ENCODE measurements at places on chromosomes 2 and 18.

GRCh38 chr2:84077496-84077895, 381.6 kb downstream of the SUCLG1 start:
- DNase-seq = no peak

- no peak for DNase-seq
These were observed 88.9 kb downstream of the MCFD2 start for GRCh38 chr2:46826569-46827245.

DNA sequence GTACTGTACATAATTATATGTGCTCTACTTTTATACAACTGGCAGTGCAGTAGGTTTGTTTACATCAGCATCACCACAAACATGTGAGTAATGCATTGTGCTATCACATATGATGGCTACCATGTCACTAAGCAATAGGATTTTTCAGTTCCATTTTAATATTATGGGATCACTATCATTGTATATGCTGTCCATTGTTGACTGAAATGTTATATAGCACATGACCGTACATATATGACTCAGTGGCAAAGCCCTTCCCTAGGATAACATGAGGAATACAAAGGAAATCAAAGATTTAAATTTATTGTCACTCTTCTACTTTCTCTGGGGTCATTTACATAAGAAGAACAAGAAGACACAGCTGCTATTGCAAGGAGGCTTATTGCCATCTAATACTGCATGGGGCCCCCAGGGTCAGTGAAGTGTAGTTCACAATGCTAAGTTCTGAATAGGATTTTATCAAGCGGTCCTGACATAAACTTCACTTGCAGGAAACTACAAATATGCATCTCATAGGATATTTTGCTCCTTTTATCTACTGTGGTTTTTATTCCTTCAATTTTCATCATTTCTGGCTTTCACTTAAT, 21.8 kb downstream of the PDE1A start:
- no peak for DNase-seq

GRCh38 chr2:227163998-227164762, at the start of the genes COL4A3 and COL4A4:
Gene COL4A3 (plus strand): TSS chr2:227164624. CDS start chr2:227164727, 103 bp downstream.
Gene COL4A4 (minus strand): TSS chr2:227164205. CDS start chr2:227147483, 16,722 bp downstream.
- peak; percentile 53 for DNase-seq

DNA sequence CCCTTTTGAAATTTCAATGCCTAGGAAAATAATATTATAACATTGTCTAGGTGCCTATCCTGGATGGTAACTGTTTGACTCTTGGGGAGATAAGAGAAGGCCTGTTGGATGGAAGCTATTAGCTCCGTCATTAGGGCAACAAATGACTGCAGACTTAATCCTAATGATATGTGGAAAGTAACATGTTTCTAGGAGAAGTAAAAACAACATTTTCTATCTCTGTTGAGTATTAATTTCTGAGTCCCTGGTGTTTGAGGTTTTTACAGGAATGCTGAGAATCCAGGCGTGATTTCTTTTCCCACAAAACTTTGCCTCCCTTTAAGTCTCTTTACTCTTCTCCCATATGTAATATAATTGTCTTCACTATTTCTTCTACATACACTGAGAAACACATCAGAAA, 159.1 kb downstream of the GALNT1 start:
- no peak for DNase-seq

GRCh38 chr2:209772290-209772685, 656 bp downstream of the UNC80 start:
- DNase-seq = no peak

DNA sequence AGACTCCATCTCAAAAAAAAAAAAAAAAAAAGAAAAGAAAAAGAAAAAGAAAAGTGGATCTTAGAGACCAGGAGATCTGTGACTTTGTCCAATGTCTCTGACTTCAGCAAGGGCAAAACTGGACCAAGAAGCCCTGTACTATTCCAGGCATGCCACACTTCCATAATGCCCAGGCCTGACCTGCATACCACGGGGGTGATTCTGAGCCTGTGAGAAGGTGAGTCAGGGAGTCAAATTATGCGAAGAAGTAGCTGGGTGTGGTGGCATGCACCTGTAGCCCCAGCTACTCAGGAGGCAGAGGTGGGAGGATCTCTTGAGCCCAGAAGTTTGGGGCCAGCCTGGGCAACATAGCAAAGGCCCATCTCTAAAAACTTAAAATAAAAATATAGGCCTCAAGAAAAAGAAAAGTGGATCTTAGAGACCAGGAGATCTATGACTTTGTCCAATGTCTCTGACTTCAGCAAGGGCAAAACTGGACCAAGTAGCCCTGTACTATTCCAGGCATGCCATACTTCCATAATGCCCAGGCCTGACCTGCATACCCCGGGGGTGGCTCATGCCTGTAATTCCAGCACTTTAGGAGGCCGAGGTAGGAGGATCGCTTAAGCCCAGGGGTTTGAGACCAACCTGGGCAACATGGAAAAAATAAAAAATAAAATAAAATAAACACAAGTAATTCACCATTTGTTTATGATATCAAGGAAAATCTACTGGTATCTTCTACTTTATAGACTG, 12.2 kb upstream of the PUM2 start:
- DNase-seq = no peak

DNA sequence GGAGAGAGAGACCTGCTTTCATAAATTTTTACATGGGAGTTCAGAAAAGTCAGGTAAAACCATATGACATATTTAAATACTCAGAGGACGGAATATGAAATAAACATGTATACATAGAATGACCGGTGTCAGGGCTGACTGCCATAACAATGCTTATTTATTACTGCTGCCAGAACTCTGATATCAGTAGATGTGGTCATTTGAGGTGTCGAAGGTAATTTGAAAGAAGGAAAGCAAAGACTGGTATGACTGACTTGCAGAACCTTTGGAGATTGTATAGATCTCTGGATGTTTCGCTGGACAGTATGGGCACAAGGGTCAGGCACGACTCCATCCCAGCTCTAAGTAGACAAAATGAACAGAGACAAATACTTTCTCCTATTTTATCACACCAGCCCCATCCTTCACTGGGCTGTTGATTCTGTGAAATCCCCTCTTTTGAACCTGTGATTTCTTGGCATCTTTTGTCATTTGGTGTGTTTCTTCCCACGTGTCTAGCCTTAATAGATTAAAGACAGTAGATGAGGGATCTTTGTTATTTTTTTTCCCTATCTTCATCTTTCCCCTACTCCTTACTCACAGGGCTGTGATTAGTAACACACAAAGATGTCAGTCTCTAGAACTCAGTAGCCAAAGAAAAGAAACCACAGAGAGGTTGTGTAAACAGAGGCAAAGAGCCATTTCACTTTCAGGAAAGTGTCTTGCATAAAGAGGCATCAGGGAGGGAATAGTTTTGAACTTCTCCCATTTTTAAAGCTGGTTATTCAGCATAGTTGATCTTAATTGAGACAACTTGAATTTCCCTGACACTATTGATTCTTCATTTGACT, 61.6 kb downstream of the ICOS start:
- DNase-seq = no peak

- DNase-seq = no peak
These were observed 48.6 kb downstream of the SPOPL start for GRCh38 chr2:138550172-138550571.

DNA sequence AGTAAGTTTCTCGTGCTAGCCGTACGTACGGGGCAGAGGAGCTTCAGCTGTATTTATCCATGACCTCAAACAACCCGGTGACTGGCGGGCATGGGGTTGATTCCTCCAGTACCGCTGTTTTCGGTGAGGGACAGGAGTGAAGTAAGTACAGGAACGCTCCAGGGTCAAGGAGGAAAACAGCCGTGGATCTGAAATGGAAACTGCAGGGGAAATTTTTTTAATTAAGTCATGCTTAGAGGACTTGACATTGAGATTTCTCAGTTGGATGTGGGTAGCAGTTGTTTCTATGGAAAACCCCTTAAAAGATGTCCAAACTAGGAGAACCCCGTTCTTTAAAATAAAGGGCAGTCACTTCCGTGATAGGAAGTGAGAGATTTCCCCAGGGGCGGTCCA, 1.2 kb downstream of the RAB12 start:
- no peak for DNase-seq

GRCh38 chr2:43848214-43848613, 9.4 kb downstream of the ABCG8 start:
- no peak for DNase-seq

GRCh38 chr2:74779265-74779558, 54.7 kb upstream of the HK2 start:
- DNase-seq = no peak

DNA sequence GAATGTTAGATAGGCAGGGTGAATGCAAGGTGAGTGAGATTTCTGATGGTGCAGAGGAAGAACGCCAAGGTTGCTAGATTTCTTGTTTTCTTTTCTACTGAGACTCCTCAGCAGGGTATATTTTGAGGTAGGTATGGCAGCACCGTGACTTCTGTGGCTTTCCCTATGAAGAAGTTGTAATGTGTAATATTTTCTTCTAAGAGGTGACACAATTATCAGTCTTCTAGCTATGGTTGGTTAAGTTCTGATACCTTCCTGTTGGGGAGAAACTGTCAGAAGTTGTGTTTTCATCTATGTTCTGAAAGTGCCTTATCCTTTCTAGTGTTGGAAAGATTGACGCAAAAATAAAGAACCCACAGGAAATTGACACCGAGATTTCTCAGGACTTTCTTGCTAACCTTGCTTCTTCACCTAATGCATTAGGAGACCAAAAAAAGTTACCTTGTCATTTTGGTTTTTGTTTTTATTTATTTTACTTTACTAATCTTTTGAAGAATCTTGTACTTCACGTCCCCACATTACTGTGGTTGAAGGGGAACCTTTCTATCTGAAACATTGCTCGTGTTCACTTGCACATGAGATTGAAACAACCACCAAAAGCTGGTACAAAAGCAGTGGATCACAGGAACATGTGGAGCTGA, 11.9 kb downstream of the IL18R1 start:
- no peak for DNase-seq

DNA sequence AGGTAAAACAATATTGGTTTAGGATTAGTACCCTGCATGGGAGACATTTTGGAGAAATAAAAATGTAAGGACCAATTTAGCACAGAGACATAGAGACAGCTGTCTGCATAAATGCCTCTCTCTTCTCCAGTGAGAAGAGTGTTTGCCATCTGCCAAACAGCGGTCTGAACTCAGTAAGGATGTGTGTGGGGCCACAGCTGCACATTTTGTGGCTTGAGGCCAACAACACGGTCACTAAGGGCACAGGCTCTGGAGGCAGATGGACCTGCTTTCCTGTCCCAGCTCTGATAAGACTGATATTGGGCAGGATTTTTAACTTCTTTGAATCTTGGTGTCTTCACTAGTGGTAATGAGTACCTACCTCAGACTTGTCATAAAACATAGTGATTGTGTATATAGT, 10.2 kb downstream of the ZBTB14 start:
- no peak for DNase-seq

GRCh38 chr2:9707611-9708160, 76.9 kb upstream of the YWHAQ start:
- DNase-seq = no peak

- peak; percentile 34 for DNase-seq
These were observed 210.8 kb upstream of the SLC35G4 start for GRCh38 chr18:11398625-11399024.

DNA sequence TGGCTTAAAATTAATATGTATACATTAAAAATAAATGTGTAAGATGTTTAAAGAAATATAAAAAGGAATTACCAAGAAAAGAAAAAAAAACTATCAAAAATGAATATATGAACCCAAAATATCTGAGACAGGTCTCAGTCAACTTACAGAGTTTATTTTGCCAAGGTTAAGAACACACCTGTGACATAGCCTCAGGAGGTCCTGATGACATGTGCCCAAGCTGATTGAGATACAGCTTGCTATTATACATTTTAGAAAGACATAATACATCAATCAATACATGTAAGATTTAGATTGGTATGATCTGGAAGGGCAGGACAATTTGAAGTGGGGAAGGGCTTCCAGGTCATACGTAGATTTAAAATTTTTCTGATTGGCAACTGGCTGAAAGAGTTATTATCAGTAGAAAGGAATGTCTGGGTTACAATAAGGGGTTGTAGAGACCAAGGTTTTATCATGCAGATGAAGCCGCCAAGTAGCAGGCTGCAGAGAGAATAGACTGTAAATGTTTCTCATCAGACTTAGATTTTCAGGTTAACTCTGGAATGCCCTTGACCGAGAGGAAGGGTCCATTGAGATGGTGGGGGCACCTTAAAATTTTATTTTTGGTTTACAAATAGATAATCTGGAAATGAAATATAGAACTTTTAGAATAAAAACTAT, 74.7 kb downstream of the EXOC6B start:
- DNase-seq = no peak

Measured in foreskin fibroblast (primary cell).